ENCODE measurements at places on chromosomes 7 and 10. TPM values are rescaled to one million over a fixed set of nuclear protein-coding genes. Genes with fewer than 3 reads are reported as not detected.

Gene KCP
- total RNA-seq = 3.3 TPM

DNA sequence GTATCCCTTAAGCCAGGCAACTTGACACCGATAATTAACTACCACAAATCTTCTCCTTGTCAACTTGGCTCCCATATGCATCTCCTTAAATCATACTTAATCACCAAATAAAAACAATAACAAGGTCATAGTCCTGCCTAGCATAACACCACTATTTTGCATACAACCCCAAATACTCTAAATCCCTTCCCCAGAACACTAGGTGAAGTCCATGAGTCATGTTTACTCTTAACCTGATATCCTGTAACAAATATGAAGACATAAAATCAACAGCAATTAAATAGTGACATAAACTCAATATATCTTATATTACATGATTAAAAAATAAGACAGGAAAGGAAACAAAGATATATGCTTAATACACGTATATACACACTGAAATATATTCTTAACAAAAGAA is 362.0 kb downstream of the ETV1 start:
- DNase-seq = no peak

GRCh38 chr10:64334084-64334483 is 812.9 kb downstream of the REEP3 start:
- DNase-seq = no peak

Gene SHOC2
- 63.0 TPM for total RNA-seq

Gene MOGAT3
- not detected for total RNA-seq

DNA sequence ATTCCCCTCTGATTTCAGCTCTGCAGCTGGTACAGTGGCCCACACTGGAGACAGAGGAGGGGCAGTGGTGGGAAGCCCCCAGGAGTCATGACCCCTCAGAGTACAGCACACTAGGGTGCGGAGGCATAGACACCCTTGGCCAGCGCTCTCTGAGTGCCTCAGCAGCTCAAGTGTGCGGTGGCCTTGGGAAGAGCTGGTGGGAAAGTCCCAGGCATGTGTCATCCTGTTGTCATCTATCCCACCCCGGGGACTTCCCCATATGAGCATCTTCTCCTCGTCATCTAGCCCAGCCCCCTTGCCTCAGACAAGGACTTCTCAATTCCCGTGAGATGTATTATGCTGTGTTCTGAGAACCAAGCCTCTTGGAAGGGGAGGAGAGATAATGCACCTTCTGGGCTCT is 15.6 kb upstream of the PPIF start:
- no peak for DNase-seq

Gene PPP1R17
- not detected for total RNA-seq

Gene ARHGEF5
- 21.3 TPM for total RNA-seq

DNA sequence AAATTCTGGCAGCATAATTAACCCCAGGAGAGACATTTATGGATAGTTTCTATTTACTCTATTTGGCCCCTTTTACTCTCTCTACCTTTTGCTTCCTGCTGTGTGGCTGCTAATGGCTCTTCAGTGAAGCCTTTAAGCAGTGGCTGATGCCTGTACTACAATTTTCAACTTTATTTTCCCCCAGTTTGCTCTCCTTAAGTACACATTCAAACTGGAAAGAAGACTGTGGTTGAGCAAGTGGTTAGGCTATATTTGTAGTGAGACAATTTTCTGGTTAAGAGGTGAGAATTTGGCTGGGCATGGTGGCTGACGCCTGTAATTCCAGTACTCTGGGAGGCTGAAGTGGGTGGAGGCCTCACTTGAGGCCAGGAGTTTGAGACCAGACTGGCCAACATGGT is 8.5 kb upstream of the RSBN1L start:
- DNase-seq = no peak

GRCh38 chr10:117271427-117271826 is 30.5 kb downstream of the SLC18A2 start:
- DNase-seq = no peak

Gene EBLN1
- total RNA-seq = not detected

Gene ATAD1
- total RNA-seq = 30.6 TPM

DNA sequence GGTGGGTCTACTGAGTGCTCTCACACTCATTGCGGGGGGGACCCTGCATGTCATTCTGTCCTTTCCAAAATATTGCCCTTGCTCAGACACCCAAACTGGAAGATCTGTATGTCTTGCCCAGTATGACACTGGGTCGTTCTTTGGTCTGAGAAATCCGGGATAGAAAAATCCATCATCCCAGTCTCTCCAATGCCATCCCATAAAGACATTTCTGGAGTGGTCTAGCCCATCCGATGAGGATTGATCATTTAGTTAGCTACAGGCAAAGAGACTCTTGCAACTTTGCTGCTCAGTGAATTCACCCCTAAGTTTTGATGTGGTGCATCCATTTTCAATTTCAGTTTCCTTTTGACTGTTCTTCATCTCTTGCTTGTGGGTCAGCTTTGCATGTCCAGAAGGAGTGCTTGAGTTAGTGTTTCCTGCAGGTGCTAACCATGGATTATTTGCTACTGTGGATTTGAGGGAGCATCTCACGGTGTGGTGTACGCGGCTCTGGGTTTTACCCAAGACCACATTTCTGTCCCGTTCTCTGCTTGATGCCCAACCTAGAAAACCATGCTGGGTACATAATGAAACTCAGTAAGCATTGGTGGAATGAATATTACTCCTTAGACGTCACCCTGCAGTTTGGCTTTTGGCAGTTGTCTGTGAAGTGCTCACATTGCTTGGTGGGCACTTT is 247.0 kb upstream of the MKI67 start:
- no peak for DNase-seq

Gene CYP26C1
- total RNA-seq = 0.36 TPM

DNA sequence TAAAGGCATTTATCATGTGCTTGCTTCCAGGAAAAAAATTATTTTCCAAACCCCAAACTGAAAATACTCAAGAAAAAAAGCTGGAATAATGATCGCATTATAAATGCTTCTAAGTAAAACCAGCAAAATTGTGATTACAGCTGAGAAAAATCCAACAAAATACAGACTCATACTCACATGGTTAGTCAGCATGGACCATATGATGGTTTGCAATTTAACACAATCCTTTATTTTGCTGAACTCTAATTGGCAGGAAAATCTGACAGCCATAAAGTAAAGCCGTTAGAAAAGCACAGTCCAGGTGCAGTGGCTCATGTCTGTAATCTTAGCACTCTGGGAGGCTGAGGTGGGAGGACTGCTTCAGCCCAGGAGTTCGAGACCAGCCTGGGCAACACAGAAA is 59.6 kb downstream of the BRI3 start:
- DNase-seq = no peak

- DNase-seq = no peak
Observed at GRCh38 chr10:59342723-59343122, 19.6 kb downstream of the FAM13C start.

DNA sequence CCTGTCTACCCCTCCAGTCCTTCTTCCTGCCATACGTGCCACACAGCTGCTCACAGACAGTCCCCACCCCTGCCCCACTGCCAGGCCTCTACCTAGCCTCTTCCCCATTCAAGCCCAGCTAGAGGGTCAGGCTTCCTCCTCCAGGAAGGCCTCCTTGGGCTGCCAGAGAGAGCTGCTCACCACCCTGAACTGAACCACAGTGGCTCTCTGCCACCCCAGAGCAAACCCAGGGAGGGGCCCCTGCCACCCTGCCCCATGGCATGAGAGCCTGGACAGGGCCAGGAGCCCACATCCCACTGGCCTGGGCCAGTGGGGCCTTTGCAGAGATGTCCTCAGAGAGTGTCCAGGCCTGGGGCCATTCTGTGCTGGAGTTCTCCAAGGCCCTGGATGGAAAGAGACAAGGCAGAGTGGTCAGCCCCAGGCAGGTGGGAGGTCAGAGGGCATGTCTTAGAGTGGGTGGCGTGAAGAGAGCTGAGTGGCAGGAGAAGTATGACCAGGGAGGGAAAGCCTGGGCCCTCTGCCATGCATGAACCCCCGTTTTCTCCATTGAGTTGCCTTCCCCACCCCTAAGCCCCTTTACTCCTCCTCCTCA is 40.4 kb downstream of the TMEM270 start:
- DNase-seq = peak; percentile 13

DNA sequence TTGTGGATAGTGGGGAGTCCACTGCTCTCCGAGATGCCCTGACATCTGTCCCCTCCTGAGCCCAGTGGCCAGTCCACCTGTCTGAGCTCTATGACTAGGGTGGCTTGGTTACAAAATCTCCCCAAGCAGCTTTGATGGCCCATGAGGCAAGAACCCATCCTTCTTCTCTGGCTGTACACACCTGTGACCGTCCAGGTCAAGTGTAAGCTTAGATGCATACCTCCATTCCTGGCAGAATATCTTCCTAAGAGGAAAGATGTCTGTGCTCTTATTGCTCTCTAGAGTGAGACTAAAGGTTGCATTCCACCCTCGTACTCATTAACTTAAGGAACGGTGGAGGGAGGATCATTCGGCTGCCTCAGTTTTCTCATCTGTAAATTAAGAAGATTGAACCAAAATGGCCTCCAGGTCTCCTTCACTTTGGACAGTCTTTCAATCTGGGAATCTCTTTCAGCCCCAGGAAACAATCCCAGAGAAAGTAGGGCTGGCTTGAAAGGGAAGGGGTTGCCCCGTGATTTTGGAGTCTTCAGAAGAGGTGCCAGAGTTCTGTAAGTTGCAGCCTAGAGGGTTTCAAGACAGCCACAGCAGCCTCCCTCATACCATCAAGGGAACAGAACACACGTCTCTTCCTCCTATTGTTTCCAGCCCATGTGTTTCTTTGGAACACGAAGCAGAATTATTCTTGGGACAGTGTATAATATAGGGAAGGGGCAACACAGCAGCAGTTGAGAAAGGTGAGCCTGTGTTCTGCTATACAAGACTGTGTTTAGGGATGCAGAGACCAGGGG is 5.5 kb downstream of the HOXA4 start:
- peak; percentile 18 for DNase-seq

Gene NAT16
- not detected for total RNA-seq

DNA sequence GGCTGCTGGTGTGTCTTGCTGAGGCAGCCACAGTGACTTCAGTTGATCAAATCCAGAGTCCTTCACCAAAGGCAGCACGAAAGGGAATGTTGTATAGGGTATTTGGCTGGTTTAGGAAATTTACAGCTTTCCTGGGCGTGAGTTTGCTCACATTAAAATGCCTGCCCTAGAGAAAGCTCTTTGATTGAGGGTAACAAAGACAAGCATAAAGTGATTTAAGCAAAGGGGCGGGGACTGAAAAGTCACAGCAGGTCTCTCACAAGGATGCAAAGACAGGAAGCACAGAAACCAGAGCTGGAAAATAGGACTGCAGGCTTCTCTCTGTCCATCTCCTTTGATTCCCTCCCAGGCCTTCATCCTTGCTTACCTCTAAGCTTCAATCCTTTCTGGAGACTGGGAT is 139.2 kb downstream of the ELMO1 start:
- no peak for DNase-seq

Gene PPP1R9A
- 6.3 TPM for total RNA-seq

DNA sequence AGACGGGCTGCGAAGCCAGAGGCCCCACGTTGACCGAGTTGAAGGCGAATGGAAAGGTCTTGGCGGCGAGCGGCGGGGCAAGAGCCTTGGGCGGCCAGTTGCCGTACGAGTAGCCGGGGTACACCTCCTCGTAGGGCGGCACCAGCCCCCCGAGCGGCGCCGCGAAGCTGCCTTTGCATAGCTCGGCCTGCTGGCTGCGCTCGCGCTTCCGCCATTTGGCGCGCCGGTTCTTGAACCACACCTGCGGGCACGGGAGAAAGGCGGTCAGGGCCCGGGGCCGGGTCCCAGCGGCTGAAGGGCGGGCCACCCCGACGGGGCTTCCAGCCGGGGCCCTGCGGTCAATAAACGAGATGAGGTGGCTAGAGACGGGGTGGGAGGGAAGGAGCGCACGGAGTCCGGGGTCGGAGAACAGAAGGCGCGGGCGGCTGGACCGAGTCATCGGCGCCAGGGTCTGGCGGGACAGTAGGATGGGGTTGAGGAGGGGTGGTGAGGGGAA is 4.8 kb downstream of the ELOVL3 start:
- no peak for DNase-seq

Gene DNMBP
- 41.3 TPM for total RNA-seq

- DNase-seq = no peak
Observed at GRCh38 chr10:88957381-88957780, 4.8 kb upstream of the ACTA2 start.

GRCh38 chr7:142913566-142913965 is 20.0 kb downstream of the TRPV5 start:
- DNase-seq = no peak

GRCh38 chr7:19957664-19958063 is 184.2 kb upstream of the TMEM196 start:
- DNase-seq = no peak

Gene EVX1
- not detected for total RNA-seq

Gene GJD4
- total RNA-seq = not detected

GRCh38 chr10:123148414-123149161 is 652 bp downstream of the HMX2 start:
- DNase-seq = no peak

DNA sequence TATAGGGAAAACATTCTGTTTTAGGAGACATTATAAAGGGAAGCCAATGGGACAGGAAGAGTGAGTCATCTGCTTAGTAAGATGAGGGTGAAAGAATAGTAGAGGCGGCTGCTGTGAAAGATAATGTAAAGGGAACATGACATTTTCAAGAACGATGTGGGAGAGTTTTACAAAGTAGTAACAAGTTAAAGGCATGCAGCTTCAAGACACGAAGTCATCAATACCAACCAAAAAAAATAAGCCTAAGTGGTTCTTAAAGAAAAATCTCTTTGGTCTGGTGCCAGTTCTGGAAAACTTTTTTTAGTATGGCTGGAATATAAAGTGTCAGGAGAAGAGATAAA is 6.1 kb downstream of the GSTO1 start:
- no peak for DNase-seq

DNA sequence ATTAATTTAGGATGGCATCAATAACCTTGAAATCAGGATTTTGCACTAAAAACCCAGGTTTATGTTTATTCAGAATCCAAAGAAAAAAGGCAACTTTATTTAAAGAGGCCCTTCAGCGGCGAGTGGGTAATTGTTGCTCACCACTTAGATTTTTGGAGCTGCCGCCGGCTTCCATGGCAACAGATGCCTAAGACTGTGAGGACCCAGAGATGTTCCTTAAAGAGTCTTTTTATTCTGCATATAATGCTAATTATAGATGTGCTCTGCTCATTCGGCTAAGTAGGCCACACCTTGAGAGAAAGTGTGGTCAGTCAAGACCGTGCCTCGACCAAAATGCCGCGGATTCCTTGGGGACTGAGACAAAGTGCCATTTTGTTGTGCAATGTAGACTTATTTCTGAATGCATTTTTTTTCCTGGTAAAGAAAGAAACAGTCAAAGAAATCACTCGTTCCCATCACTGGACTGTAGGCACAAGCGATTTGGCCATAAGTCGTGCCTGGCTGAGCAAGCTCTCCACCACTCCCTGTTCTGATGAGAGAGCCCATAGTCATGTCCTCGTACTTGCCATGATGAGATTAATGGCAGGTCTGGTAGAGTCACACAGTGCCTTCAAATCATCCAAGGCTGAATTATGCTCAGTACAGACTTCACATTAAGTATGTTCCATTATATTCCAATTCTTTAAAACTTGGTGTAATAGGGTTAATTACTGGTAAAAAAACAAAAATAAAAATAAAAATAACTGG is 21.4 kb upstream of the MGMT start:
- DNase-seq = no peak

GRCh38 chr7:40571796-40572195 is 437.0 kb downstream of the SUGCT start:
- no peak for DNase-seq

Data from omental fat pad (tissue), 4 donors.